ENCODE measurements at places on chromosomes 4 and X.

DNA sequence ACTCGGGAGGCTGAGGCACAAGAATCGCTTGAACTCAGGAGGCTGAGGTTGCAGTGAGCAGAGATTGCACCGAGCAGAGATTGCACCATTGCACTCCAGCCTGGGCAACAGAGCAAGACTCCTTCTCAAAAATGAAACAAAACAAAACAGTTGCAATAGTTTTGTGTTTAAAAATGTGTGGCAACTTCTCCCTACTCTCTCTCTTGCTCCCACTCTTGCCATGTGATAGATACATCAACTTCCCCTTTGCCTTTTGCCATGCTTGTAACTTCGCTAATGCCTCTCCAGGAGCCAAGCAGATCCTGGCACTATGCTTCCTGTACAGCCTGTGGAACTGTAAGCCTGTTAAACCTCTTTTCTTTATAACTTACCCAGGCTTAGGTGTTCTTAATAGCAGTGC lies 52.5 kb upstream of the INTU start:
- no peak for DNase-seq

DNA sequence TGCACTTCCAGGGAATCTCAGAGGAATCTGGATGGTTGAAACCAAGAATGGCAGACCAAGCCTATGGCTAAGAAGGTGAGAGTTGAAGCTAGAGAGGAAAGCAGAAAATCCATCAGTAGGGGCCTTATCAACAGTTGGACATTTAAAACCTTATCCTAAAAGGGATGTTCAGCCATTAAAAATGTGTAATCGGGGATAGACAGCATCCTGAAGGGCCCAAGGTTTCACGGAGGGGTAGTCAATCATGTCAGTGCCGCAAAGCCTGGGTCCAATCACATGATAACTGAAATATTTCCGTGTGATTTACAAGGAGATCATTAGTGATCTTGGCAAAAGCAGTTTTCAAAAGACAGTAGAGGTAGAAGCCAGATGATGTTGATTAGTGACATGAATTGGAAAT lies 61.9 kb upstream of the ELOVL6 start:
- DNase-seq, result no peak

- peak; percentile 66 for DNase-seq
Observed at GRCh38 chrX:9911487-9911886, 55.7 kb upstream of the CLDN34 start.

GRCh38 chr4:11704186-11704830 lies 275.6 kb upstream of the HS3ST1 start:
- DNase-seq, result peak; percentile 84

- DNase-seq, result no peak
Observed at GRCh38 chrX:136856551-136856950, 24.0 kb downstream of the RBMX start.

- peak; percentile 36 for DNase-seq
Observed at GRCh38 chrX:10854594-10854993, 234.2 kb upstream of the MID1 start.

DNA sequence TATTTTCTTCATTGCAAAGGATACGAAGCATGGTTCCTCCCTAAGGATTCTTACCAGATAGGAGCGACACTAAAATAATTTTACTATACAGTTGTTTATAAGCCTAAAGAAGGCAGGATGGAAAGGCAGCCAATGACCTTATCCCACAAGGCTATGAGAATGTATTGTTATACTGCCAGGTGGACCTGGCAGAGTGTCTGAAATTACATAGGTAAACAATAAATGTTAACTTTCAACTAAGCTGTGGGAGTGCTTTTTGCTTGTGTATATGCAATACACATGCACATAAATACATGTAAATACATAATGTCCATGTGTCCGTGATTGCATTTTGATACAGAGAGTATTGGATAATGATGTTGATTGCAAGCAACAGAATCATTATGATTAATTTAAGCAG lies 850.6 kb downstream of the CENPC start:
- no peak for DNase-seq

DNA sequence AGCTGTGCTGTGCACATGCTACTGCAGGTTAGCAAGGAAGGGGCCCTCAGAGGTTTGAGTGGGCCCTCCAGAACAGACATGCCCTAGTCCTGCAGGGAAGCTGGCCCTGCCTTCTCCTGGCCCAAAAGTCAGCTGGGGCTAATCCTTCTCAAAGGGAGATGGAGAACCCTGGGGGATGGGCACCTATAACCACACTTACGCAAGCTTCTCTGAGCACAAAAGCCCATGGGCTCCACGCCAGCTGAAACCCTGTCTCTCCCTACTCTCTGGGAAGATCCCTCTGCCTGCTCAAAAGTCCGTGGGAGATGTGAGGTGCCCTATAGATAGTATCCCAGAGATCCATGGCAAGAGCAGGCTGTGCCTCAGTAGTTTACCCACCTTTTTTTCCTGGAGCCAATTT lies 58.9 kb upstream of the DKK2 start:
- peak; percentile 15 for DNase-seq

DNA sequence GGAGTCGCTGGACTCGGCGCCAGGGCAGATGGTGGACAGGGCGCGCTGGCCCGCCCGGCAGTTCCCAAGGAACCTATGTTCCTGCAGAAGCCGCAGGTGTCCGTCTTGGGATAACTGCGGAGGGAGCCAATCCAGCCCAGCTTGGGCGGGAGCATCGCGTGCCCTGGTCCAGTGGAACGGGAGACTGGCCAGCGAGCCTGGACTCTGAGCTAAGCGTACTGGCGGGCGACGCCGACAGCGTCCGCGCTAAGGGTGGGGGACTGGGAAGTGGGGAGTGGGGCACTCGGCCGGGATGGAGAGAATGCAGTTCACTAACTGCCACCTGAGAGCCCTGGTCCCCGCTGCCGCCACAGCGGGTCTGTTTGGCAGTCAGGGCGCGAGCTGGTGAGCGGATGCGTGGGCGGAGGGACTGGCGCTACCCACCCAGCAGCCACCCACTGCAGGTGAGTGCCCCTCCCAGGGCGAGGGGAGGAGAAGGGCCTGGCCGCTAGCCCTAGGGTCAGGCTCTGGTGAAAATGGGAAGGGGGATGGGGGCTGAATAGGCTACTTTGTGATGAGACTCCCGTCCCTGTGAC lies 1.3 kb upstream of the MAMLD1 start:
- DNase-seq, result no peak
